ENCODE measurements at places on chromosomes 3 and 15.

GRCh38 chr15:70748281-70748747 is 15.0 kb downstream of the UACA start:
- DNase-seq = no peak

GRCh38 chr15:94631608-94632007 is 400.2 kb downstream of the MCTP2 start:
- DNase-seq = no peak

DNA sequence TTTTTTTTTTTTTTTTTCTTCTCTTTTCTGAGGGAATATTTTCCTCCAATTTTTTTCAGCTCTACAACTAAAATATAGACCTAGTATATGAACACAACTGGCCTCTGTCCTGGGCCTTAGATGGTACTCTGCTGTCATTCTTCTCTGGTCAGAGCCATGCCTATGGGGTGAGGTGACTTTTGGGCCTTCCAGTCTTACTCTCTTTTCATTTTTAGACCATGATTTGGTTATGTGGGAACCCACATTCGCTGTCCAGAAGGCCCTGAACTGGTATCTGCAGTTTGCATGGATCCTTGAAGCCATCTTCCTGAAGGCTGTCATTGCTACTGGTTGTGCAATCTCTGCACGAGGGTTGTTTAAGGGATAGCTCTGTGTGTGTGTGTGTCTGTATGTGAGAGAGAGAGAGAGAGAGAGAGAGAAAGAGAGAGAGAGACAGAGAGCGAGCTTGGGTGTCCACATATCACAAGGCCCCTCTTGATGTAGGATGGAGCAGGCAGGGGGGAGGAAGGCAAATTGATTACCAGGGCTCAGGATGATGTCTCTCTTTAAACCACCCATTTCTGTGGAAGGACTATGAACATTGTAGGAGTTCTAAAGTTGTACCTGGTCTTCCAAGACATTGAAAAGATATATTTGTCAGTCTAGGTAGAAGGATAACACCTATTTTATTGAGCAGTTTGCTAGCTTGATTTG is 6.9 kb downstream of the TGFBR2 start:
- DNase-seq = no peak

- no peak for DNase-seq
Measured at GRCh38 chr15:98413933-98414546, 234.3 kb upstream of the IGF1R start.

GRCh38 chr15:60590935-60591495 is 112.1 kb upstream of the ICE2 start:
- peak; percentile 20 for DNase-seq

DNA sequence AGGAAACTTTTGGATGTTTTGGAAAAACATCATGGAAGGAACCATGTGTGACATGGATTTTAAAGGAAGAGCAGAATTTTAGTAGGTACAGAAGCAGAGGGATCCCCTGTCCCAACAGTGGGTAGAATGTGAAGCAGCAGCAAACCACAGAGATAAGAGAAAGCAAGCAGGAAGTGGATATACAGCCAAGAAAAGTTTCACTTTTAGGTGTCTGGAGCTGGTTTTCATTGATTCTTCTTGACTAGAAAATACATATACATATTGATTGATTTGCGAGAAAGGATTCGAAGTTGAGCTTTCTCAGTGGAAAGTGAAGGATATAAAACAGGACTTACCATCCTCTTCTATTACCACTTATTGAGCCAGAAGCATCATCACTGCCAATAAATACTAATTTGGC is 133.5 kb downstream of the KCNMB2 start:
- no peak for DNase-seq

DNA sequence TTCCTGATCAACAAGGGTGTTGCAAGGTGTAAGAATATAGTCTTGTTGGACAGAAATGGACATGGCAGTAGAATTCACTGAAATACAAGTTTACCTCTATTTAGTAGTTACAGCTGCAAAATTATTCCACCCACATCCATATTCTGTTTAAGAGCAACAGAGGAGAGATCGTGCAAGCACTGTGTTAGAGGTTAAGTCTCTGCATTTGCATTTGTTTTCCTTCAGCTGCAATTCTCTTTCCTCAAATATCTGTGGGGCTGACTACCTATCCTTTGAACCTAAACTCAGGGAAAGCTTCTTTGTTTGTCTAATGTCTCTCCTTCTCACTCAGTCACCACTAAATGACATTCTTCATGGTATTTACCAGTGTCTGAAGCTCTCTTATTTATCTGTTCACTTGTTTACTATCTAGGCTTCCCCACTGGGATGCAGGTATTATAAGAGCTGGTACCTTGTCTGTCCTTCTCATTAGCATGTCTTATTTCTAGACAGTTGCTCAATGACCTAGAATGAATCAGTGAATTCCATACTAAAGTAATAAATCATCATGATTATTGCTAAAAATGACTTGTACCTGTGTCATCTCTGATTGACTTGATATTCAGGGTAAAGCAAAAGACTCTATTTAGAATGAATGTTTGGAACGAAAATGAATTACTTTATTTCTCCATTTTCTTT is 175.3 kb upstream of the FEZF2 start:
- DNase-seq = no peak

DNA sequence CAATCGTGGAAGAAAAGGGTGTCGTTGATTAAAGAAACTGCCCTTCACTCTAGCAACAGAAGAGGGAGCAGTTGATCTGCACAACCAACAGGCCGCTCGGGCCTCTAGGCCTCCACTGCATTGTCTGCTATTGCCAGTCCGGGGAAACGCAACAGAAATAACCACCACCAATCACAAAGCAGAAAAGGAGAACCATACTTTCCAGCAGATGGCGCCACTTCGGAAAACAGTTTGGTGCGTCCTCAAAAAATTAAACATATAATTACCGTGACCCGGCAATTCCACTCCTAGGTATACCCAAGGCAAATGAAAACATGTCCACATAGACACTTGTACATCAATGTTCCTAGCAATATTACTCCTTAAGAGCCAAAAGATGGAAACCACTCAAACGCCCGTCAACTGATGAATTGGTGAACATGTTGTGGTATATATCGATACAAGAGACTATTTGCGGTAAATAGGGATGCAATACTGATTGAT is 154.1 kb downstream of the TJP1 start:
- peak; percentile 68 for DNase-seq

GRCh38 chr15:64282701-64283100 is 73.3 kb downstream of the CSNK1G1 start:
- DNase-seq = no peak

- peak; percentile 14 for DNase-seq
Measured at GRCh38 chr3:149536429-149536828, 61.9 kb downstream of the TM4SF4 start.

Measured in NCI-H146 (cell line).